Activated naive CD4-positive, alpha-beta T cell treated with anti-CD3 and anti-CD28 coated beads, Interleukin-2, amount 10 ng/mL, durations not matched to agents 5 hours and 36 hours (primary cell): ENCODE measurements at places on chromosomes 6 and 20. TPM values are rescaled to one million over a fixed set of nuclear protein-coding genes. Genes with fewer than 3 reads are reported as not detected.

Gene CAGE1
- total RNA-seq, result not detected

Gene DLGAP4
- total RNA-seq, result 34.7 TPM

Gene BCAS1
- total RNA-seq, result 0.05 TPM

Gene TBXT
- not detected for total RNA-seq

Gene SIRPD
- total RNA-seq, result not detected

Gene PCMTD2
- total RNA-seq, result 75.0 TPM

Gene C6orf163
- 1.6 TPM for total RNA-seq

Gene MYO6
- 1.1 TPM for total RNA-seq

Gene WFDC2
- not detected for total RNA-seq

Gene LGSN
- total RNA-seq, result not detected

Gene RAET1G
- total RNA-seq, result not detected

Gene BPI
- total RNA-seq, result not detected

Gene VGLL2
- not detected for total RNA-seq

Gene TNF
- total RNA-seq, result 53.4 TPM

Gene TMC2
- not detected for total RNA-seq

Gene TSBP1
- not detected for total RNA-seq

Gene GMDS
- total RNA-seq, result 31.7 TPM

Gene SCP2D1
- total RNA-seq, result not detected

Gene CTCFL
- not detected for total RNA-seq

Gene NMBR
- not detected for total RNA-seq

Gene TCP11
- not detected for total RNA-seq

Gene BHLHE23
- total RNA-seq, result not detected

Gene ADGRF4
- not detected for total RNA-seq

Gene PKIB
- total RNA-seq, result 0.19 TPM

Gene FKBP5
- total RNA-seq, result 65.5 TPM

Gene CALHM6
- 15.9 TPM for total RNA-seq

Gene MRAP2
- not detected for total RNA-seq

Gene AGER
- 55.3 TPM for total RNA-seq

Gene HSP90AB1
- total RNA-seq, result 398 TPM

Gene GMPR
- total RNA-seq, result 0.55 TPM

Gene SNHG17
- total RNA-seq, result 32.0 TPM

Gene SNAP25
- not detected for total RNA-seq

Gene FAM162B
- total RNA-seq, result not detected

Gene SIGLEC1
- not detected for total RNA-seq

Gene CGA
- total RNA-seq, result not detected

Gene MEP1A
- total RNA-seq, result not detected

Gene C6orf15
- total RNA-seq, result not detected

Gene CALHM4
- not detected for total RNA-seq

Gene CASS4
- 5.9 TPM for total RNA-seq

Gene OOEP
- total RNA-seq, result 0.24 TPM

Gene SLC52A3
- not detected for total RNA-seq

Gene EGFL8
- total RNA-seq, result 14.5 TPM

Gene PEX3
- 16.3 TPM for total RNA-seq

Gene CABLES2
- 11.7 TPM for total RNA-seq

Gene OR2J3
- total RNA-seq, result not detected
